NCI-H1417 treated with DMSO at 0.1 percent for 48 hours (cell line): ENCODE measurements at places on chromosomes 12 and 14.

DNA sequence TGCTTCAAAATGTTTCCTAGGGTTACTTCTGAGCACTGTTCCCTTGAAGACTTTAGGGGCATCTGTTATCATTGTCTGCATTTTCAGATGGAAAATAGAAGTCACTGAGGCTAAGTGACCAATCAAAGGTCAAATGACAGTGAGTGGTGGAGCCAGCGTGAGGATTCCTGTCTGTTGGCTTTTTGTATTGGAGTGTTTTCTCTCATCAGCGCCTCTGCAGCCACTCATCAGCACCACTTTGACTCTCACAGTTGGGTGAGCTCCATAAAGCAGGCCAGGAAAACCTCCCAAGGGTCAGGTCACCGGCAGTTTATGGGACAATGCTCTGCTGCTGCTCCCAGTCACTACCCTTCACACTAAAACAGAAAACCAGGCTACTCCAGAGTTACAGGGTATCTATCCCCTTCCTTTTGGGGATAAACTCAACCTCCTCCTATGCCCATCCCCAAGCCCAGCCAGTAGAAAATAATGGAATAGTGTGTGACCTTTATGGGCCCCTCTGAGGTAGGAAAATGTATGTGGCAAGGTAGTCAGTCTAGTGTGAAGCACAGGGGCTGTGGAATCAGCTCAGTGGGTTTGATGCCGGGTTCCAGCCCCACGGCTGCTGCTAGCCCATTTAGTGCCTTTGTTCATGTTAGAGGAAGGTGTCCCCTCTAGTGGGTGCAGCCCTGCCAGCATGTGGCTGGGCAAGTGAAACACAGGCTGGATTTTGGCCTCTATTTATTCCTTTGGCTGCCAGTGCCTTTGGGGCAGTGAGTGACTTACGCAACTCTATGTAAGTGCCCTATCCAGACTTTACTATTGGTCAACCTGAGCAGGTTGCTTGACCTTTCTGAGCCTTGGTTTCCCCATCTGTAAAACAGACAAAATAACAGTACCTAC lies 133.8 kb upstream of the CPM start:
- no peak for DNase-seq

GRCh38 chr14:38203929-38204718 lies 3.6 kb upstream of the SSTR1 start:
- DNase-seq, result no peak

DNA sequence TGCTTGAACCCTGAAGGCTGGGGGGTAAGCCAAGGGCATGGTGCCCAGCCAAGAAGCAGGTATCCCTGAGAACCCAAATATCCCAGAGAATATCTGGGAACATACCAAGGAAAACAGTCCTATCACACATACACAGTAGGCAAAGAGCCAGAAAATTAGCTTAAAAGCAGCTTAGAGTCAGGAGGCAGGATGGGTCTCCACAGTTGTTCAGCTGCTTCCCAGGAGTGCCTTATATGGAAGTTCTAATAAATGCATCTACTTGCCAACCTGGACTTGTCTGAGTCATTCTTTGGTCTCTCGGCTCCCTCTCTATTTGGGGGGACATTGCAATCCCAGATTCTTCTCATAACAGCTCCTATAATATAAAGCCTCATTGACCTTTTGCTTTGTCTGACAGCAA lies 9.0 kb upstream of the GPR135 start:
- DNase-seq, result no peak

- no peak for DNase-seq
Observed at GRCh38 chr12:50554651-50555050, 49.9 kb downstream of the DIP2B start.

- DNase-seq, result no peak
Observed at GRCh38 chr12:16130343-16130742, 147.1 kb downstream of the SLC15A5 start.

DNA sequence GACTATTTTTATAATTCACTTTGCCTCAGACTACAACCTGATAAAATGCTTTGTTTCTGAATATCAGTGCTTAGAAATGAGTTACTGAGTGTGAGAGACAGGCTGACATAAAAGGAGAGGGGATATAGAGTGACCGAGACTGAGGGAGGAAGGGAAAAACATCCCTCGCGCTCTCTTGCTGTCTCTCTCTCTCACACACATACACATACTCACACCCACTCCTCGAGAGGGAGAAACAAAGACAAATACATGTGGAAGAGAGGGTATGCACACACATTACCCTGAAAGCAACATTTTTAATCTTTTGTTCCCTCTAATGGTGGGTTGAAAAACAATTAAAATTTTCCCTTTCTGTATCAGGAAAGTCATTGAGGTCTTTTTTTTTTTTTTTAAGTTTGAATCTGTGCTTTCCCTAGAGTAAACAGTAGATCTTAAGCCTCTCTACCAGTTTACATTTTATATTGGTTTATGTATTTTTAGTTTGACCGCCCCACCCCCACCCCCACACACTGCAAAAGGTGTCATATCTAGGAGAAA lies 45.3 kb downstream of the FRS2 start:
- DNase-seq, result no peak

GRCh38 chr14:53495846-53496343 lies 342.8 kb upstream of the DDHD1 start:
- DNase-seq, result no peak

DNA sequence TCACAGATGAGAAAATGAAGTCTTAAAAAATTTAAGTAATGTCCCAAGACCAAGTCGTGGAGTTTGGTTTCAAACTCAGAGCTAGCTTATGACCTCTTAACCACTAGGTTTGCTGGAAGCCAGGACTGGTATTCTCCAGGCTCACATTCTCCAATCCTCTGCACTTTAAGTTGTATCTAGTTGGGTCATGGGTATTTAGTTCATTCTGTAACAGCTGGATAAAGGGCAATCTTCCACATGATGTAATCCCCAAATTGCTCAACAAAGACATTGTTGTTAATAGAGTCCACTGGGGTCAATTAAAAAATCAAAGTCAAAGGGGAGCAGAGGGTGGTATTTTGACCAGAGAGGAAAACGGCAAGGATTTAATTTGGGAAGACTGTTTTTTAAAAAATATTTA lies 17.8 kb upstream of the GAS2L3 start:
- DNase-seq, result no peak

- DNase-seq, result no peak
Observed at GRCh38 chr14:74691456-74691855, 21.4 kb downstream of the AREL1 start.

- no peak for DNase-seq
Observed at GRCh38 chr12:126708492-126708896, 1558.5 kb upstream of the TMEM132C start.

GRCh38 chr12:4997939-4998338 lies 45.7 kb upstream of the KCNA5 start:
- DNase-seq, result no peak

GRCh38 chr12:48826209-48826855 lies 8.0 kb downstream of the CACNB3 start:
- DNase-seq, result no peak

GRCh38 chr12:113190761-113191160 lies 5.2 kb downstream of the RITA1 start:
- DNase-seq, result no peak

- no peak for DNase-seq
Observed at GRCh38 chr14:31326111-31326510, 94.2 kb downstream of the HEATR5A start.

DNA sequence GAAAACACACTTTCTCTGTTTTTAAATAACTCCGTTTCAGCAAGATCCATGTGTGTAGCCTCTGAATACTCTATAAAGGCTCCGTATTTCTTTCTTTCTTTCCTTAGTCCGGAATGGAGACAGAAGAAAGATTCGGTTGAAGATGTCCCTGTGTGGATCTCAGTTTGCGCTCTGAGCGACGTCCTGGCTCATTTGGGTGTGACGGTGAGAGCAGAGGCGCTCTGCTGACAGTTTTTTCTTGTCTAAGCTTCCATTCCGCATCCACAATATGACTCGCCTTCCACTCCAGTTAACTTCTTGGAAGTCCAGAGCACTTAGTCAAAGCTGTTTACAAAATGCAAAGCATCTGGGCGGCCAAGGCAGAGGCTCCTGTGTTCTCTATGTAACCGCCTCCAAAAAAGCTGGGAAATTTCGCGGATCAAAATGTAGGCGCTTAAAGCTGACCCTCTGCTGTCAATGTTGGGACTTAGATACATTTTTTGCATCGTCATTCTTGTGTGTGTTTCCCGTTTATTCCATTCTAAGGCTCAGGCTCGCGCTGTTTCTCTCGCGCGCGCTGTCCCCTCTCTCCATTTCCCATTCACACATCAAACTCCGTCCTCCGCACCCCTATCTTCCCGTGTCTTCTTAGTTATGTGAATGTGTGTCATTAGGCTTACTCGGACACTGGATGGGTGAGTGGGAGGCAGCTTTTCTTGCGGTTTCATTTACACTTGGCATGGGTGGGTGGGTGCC lies 880 bp upstream of the FLRT2 start:
- no peak for DNase-seq

- DNase-seq, result no peak
Observed at GRCh38 chr12:92335831-92336230, 190.2 kb upstream of the BTG1 start.

DNA sequence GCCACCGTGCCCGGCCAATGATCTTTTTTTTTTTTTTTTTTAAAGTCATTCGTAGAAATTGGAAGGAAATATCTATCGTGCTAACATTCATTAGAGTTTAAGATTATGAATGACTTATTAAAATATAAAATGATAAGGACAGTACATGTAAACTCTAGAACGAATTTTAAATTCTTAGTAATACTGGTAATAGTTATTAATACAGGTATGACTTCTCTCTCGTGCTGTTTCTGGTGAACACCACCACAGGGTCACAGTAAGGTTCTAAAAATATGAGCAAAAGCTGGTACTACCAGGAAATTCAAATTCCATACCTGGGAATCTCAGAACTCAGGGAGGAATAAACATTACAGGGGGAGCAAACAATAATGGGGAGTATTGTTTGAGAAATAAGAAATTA lies 26.2 kb downstream of the WNK1 start:
- DNase-seq, result no peak

DNA sequence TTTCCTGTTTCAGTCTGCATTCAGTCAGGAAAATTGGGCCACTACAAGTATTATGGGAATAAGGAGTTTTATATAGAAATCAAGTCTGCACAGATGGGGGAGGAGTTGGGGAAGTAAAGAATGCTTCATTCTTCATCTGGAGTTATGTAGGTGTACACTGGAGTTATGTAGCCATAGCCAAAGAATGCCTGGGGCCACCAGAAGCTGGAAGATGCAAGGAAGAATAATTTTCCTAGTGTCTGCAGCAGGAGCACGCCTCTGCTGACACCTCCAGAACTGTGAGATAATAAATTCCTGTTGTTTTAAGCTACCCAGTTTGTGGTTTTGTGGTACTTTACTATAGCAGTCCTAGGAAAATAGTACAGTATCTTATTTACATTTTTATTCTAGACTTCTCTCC lies 333.4 kb downstream of the NELL2 start:
- no peak for DNase-seq

DNA sequence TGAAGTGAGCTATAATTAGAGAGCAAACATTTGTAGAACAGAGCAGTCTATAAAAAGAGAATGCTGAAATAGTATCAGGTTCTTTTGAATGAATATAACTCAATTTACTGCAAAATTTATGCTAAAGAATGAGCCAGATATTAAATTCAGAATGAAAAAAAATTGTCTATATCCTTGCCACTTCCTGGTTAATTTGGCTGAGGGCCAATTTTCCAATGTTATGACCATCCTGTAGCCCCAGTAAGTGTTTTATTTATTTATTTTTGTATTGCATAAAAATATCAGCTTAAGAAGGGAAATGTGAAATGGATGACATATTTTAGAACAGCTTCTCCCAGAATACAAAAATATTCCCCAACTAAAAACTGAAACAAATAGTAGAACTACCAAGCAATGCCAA lies 263.4 kb downstream of the SOX5 start:
- DNase-seq, result no peak

- DNase-seq, result no peak
Observed at GRCh38 chr14:68938271-68939150, 40.6 kb downstream of the ACTN1 start.

DNA sequence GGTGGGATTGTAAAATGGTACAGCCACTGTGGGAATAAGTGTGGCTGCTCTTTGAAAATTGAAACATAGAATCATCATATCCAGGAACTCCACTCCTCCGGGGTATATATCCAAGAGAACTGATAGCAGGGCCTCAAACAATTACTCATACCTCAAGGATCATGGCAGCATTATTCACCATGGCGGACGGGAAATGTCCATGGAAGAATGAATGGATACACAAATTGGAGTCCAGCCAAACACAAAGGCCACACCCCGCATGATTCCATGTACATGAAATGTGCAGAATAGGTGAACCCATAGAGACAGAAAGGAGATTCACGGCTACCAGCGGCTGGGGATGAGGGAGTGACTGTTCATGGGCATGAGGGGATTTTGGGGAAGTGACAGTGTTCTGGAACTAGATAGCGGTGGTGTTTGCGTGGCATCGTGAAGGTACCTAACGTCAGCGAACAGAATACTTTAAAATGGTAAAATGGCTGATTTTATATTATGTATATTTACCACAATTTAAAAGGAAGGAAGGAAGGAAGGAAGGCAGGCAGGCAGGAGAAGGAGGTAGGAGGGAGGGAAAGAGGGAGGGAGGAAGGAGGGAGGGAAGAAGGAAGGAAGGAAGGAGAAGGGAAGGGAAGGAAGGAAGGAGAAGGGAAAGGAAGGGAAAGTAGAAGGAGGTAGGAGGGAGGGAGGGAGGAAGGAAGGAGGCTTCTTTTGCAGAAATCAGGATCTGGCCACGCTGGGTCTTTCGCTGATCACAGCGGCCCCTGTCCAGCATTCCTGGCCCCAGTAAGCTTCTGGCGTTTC lies 14.1 kb upstream of the NCOR2 start:
- no peak for DNase-seq

DNA sequence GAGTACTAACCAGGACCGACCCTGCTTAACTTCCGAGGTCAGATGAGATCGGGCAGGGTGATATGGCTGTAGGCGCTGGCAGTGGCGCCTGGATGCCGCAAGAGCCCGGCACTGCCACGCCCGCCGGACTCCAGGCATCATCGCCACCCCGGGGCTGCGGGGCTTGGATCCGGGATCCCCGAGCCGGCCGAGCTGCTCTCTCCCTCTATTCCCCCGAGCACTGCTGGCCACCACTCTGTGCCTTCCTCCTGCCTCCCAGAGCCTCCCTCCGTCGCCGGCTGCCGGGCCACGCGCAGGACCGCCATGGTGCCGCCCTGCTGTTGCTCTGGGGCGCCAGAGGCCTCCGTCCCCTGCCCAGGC lies 153.2 kb upstream of the ALG10B start:
- DNase-seq, result no peak

DNA sequence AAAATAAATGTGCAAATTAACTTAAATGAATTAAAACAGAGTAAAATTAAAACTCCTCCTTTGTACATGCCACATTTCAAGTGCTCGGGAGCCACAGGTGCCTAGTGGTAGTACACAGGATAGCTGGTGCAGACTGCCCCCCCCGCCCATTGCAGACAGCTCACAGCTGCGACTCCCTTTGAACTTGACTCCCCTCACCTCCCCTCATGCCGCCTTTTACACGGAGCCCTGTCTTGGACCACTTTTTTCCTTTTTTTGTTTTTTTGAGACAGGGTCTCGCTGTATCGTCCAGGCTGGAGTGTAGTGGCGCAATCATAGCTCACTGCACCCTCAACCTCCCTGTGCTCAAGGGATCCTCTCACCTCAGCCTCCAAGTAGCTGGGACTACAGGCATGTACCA lies 11.5 kb downstream of the SETD1B start:
- DNase-seq, result no peak
